Astrocyte of the cerebellum (primary cell): ENCODE measurements at places on chromosomes 2 and 18.

DNA sequence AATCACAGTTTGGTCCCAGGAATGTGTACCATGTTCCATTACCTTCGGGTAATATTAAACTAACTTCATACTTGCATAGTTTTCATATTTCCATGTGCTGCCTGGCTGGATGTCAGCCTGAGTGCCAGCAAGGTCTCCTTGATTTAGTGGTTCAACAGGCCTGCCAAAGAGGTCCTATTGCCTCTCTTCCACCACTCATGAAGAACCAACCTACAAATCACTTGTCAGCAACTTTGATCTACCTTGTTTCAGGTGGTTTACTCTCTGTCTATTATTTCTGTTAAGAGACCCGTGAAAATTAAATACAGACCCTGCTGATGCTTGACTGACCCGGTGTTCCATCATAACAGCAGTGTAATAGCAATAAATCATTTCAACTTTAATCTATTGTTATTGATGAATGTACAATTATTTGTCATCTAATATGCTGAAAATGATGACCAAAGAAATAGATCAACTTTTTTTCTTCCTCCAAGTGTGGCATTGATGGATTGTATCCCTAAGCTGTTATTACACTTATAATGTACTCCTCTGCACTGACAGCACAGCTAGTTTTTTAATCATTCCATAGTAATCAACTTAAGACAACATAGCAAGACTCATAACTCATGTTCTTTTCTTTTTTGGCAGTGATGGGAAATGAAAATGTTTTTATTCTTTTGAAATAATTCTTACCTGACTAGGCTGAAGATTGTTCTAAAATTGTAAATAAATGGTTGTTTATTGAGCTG lies 1220.2 kb upstream of the ACVR2A start:
- DNase-seq, result peak; percentile 3

DNA sequence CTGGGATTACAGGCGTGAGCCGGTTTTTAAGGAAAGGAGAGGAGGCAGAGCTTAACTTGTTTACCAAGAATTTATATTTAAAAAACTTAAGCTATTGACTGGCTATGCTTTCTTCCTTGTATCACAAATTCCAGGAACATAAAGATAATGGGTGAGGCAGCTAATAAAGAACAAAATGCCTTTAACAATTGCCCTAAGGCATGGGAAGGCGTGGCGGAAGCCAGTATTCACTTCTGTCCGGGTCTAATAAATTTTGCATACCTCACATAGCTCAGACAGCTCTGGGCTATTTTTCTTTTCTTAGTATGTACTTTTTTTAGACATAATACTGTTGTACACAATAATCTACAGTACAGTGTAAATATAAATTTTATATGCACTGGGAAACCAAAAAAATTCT lies 1.0 kb upstream of the LDAH start:
- DNase-seq, result no peak

DNA sequence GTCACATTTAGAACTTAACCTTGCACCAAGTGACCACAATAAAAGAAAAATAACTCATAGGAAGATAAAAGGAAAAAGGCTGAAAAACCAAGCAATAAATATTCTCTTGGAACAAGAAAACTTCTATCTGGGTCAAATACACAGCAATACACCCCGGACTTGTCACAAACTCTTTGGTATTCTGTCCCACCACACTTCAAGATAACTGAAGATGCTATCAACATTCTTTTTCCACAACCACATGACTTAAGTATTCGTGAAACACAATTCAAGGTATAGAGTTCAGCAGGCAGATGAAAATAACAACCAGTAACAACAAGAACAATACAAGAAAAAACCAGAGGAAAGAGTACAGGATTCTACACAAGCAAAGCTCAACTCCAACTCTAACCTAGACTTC lies 18.0 kb downstream of the MBD2 start:
- no peak for DNase-seq

DNA sequence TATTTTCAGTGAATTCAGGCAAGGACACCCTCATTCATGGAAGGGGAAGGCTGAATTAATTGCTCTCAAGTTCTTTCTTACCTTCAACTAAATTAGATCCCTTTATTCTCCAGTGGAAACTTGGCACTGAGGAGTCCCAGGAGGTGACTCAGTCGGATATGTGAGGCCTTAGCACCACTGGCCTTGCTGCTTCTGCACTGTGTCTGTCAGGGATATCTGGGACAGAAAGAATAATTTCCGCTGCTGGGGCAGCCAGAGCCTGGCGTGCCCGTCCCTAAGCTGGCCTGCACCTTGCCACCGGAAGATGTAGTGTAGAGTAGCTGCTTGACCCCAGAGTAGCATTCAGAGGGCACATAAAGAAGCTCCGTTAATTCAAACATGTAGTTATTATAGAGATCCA lies 53.4 kb downstream of the LIMS1 start:
- no peak for DNase-seq

DNA sequence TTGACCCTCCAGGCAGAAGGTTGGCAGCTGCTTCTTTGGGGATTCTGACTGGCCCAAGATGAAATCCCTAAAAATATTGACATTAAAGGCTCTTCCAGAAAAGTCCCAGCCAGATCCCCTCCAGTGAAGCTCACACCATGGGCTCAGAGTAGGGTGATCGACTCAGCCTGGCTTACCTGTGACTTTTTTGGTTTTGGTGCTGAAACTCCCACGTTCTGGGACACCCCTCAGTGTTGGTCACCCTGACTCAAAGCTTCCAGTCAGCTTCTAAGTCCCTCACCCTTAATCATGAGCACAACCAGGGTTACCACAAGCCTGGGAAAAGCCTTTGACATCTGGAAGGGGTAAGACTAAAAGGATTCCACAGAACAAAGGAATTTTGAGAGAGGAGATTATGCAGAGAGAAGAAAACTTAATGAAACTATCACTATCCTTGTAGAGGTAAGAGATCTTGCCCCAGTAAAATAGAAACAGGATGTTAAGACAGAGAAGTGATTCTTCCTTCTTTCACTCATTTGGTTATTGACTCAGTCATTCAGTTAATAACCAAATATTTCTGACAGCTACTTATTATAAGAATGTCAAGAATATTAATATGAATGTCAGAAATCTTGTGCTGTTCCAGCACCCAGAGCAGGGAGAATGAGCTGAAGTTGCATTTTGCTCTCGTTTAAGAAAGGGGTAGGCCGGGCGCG lies 66.8 kb upstream of the SEC11C start:
- DNase-seq, result no peak

- DNase-seq, result no peak
These were observed 30.4 kb downstream of the CYTIP start for GRCh38 chr2:157413326-157414035.
